ENCODE measurements at places on chromosomes 6 and 20.
A peak's percentile ranks its signal among the peaks of the same experiment; 100 is the strongest.

- no peak for DNase-seq
These were observed 222.7 kb upstream of the FOXA2 start for GRCh38 chr20:22807045-22807444.

DNA sequence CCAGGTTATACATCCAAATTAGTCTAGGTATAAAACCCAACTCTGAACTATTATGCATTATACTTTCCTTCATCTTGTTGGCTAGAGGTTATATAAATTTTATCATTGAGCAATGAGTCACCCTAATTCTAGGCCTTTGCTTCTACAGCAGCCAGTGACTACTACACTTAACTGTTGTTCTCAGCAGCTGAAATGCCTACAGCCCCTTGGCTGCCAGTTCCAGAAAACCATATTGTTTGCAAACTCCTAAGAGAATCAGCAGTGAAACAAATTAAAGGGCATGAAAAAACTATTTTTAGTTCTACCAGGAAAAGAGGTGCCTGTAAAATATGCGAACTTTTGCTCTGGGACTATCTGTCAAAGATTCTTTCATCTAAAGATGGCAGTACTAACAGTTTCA, 292.8 kb downstream of the FRK start:
- peak; percentile 6 for DNase-seq

DNA sequence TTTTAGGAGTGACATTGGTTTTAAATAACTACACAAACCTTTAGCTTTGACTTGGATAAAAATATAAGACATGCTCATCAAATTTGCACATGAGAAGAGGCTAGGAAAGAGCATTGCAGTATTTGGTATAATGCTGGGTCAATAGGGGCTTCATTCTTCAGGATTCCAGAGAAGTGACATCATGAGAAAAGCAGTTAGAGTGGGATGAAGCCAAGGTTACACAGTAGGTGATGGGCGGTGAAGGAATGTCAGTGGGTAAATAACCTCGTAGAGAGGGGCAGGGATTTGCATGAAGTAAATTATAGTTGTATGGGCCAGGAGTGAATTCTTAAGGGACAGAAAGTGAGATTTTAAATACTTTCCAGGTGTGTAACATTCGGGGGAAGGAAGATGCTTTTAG, 216.2 kb downstream of the RFPL4B start:
- DNase-seq = peak; percentile 85

- peak; percentile 4 for DNase-seq
These were observed 51.3 kb downstream of the CD109 start for GRCh38 chr6:73747289-73747688.

DNA sequence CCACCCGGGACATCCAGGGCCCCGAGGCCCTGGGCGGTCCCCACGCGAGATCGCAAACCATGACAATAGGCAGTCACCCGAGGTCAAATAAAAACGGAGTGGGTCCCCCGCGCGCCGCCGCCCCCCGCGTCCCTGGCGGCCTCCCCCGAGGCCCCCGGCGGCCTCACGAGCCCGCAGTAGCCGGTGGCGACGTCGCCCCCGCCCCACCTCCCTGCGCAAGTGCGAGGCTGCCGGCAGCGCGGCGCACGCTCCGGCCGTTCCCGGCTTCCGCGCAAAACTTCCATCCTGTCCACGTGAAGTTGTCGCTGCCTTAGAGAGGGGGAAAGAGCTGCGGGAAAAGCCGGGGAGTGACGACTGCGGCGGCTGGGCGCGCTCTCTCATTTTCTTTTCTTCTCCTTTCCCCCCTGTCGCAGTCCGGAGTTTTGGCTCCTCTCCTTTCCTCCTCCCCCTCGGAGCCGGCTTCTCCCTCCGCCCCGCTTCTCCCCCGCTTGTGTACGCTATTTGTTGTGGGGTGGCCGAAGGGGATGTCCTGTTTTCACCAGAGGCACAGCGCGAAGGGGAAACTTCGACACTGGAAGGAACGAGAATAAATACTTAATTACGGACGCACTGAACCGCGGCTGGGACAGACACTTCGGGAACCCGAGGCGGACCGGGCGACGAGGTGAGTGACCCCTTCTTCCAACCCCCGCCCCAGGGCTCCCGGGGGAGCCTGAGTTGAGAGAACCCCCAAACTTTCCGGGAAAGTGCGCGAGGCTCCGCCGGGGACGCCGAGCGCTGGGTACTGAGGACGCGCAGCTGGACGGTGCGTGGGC, at the start of gene EYA4:
Gene EYA4, plus strand, starts transcription at position 272 of the 815 bp plus-strand sequence. CDS start 33,424 bp downstream, outside the sequence.
- peak; percentile 35 for DNase-seq

GRCh38 chr20:2131366-2131765, 29.7 kb downstream of the STK35 start:
- peak; percentile 77 for DNase-seq

GRCh38 chr6:150079604-150080003, 10.7 kb upstream of the ULBP3 start:
- peak; percentile 12 for DNase-seq

DNA sequence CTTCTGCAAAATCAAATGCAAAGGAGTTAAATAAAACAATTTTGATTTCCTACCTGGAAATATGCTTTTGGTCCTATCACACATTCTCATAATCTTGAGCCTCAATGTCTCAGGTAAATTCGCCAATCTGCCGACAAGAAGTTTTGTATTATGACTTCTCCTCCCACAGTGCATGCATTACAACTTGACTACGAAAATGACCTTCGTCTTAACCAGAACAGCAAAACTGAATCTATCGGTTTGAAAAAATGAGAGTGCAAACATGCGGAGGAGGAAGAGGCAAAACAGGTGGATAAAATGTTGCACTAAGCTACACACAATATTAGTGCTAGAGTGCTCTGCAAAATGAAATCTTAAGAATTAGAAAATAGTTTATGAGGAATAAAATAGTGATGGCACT, 43.4 kb downstream of the HIVEP2 start:
- no peak for DNase-seq

DNA sequence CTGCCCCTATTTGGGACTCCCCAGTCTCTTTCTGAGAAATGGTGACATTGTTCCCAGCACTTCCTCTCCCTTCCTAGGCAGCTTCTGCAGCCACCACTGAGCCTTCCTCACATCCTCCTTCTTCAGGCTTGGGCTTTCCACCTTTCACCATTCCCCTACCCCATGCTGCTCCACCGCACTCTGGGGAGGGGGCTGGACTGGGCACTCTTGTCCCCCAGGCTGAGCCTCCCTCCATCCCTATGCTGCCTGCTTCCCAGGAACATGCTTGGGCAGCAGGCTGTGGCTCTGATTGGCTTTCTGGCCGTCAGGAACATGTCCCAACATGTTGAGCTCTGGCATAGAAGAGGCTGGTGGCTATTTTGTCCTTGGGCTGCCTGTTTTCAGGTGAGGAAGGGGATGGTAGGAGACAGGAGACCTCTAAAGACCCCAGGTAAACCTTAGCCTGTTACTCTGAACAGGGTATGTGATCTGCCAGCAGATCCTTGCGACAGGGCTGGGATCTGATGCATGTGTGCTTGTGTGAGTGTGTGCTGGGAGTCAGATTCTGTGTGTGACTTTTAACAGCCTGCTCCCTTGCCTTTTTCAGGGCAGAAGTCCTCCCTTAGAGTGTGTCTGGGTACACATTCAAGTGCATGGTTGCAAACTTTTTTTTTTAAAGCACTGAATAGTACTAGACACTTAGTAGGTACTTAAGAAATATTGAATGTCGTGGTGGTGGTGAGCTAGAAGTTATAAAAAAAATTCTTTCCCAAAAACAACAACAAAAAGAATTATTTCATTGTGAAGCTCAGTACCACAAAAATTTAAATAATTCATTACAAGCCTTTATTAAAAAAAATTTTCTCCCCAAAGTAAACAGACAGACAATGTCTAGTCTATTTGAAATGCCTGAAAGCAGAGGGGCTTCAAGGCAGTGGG, 2.1 kb upstream of the CDKN1A start:
- DNase-seq = peak; percentile 60

- peak; percentile 87 for DNase-seq
These were observed 79.9 kb upstream of the SPTLC3 start for GRCh38 chr20:12928755-12929401.

GRCh38 chr6:73577676-73578075, 56.8 kb upstream of the EEF1A1 start:
- no peak for DNase-seq

- peak; percentile 38 for DNase-seq
These were observed 176.0 kb downstream of the MRPL14 start for GRCh38 chr6:43951063-43951755.

DNA sequence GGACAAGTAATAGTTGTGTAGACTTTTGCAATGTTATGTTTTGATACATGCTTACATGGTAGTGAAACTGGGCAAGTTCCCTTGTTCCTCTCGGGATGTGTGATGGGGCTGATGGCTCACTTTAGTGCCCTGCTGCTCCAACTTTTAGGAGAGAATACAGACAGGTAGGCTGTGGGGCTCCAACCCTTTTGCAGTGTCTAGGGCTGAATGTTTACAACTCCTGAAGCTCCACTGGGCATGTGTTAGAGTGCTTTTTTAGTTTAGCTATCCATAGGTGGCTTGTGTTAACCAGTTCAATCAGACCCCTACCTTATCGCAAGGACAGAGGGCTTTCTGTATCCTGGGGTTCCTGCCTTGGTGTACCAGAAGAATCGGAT, 33.8 kb downstream of the SERPINB6 start:
- no peak for DNase-seq

DNA sequence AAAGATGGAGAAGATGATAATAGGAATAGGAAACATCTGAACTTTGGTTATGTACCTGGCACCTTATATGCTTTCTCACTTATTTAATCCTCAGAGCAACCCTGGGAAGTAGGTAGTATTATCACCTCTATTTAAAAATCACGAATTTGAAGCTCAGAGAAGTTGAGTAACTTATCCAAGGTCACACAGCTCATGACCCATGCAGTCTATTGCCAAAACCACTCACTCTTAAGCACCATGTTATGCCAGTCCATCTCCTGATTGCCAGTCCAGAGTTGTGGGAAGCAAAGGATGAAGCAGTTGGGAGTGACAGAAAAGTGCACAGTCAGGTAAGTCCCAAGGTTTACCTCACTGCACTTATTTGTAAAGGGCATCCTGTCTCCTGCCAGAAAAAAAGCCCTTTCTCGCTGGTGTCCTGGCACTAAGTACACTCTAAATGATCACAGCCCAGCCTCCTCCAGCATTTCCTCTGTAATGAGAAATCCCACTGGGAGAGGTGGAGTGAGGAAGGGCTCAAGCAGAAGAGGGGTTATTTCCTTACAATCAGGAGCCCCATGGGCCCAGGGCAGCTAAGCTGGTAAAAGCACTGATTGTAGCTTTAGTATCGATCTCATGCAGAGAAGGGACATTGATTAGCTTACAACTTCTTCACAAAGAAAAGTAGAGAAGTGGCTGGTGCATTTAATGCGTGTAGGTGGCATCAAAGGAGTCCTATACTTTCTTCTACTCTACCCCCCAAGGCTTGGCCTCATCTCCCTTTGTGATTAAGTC, 21.3 kb upstream of the SCGN start:
- DNase-seq = no peak

DNA sequence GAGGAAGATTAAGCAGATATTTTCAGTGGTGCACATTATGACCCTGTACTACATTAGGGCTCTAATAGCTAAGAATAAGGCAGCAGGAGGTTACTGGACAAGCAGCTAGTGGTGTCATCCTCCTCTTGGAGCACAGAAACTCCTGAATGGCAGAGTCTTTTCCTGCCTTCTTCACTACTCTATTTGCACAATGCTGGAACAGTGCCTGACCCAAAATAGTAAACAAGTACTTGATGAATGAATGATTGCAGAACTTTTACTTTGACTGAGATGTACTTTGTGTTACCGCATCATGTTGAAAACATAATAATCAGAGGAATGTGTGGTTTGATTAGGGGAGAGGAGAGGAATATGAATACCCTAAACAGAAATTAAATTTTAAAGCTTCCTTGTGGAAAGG, 30.0 kb upstream of the UST start:
- DNase-seq = peak; percentile 68
